ENCODE measurements at places on chromosomes 5 and 9.

- DNase-seq, result no peak
Observed at GRCh38 chr9:13446286-13446937, 166.9 kb upstream of the MPDZ start.

DNA sequence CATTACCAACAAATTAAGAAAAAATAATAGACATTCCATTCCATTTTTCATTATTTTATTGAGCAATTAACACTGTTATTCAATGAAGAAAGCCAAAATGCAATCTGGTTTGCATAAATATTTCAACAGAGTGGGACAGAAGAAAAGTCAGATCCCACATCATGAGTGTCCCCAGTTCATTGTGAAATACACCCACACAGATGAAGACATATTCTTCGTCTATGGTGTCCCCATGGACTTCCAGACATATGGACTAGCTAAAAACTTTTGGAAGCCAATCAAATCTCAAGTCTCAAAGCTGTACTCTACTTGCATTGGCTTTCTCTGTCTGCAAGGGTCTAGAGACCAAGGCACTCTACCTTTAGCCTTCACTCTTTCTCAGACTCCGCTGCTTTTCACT, 194.3 kb downstream of the SEMA5A start:
- no peak for DNase-seq

- no peak for DNase-seq
Observed at GRCh38 chr9:113638897-113639296, 175.4 kb downstream of the RGS3 start.

- DNase-seq, result no peak
Observed at GRCh38 chr9:100739208-100739607, 161.3 kb downstream of the CAVIN4 start.

- DNase-seq, result no peak
Observed at GRCh38 chr9:16571127-16571802, 299.2 kb downstream of the BNC2 start.

DNA sequence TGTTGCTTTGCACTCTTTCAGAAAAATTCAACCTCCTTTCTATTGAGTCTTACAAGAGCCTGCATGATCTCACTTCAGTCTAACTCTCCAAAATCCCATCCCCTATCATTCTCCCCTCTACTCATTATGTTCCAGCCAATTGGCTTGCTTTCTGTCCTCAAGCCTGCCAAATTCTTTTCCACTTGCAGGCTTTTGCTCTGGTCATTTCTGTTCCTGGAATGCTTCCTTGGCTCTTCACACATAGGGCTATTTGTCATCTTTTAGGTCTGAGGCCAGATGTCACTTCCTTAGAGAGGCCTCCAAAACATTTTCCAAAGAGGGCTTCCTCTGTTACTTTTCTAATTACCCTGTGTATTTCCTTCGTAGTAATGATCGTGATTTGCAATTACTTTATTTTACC, 11.8 kb upstream of the CHD1 start:
- DNase-seq, result no peak

DNA sequence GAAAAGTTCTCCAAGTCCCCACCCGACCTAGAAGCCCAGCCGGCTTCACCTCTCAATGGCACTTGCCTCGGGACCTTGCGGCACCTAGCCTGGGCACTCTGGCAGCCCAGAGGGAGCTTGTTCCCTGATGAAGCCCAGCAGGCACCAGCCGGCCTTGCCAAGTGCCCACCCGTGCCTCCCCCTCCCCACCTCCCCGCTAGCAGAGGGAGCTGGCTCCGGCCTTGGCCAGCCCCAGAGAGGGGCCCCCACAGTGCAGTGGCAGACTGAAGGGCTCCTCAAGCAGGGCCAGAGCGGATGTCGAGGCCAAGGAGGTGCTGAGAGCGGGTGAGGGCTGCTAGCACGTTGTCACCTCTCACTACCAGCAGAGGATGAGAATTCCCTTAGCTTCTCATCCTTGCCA, 37.6 kb upstream of the CAVIN4 start:
- DNase-seq, result no peak

GRCh38 chr5:84791138-84791537, 406.5 kb upstream of the EDIL3 start:
- no peak for DNase-seq

DNA sequence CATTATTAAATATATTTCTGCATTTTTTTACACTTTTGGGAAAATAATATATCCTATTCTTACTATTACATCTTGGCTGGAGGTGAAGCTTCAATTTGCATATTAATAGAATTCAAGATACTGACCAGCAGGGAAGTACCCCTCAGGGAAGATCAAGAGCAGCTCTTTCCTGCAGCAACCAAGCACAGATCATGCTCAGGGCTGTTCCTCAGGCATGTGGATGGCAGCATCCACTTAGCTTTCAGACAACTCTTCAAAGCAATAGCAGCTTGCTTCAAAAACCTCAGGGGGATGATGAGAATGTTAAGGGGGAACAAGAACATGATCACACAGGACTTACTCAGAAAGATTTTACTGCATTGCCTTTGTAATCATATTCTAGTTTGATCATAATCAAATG, 731.8 kb downstream of the SEMA5A start:
- DNase-seq, result no peak

GRCh38 chr5:90563108-90563507, 4.5 kb downstream of the ADGRV1 start:
- no peak for DNase-seq

- DNase-seq, result no peak
Observed at GRCh38 chr5:132819468-132819867, 6.4 kb downstream of the SOWAHA start.

- no peak for DNase-seq
Observed at GRCh38 chr5:149745212-149745942, 15.3 kb downstream of the PPARGC1B start.
